Cardiac fibroblast (primary cell): ENCODE measurements at places on chromosomes 7 and 10.
A peak's percentile ranks its signal among the peaks of the same experiment; 100 is the strongest.

DNA sequence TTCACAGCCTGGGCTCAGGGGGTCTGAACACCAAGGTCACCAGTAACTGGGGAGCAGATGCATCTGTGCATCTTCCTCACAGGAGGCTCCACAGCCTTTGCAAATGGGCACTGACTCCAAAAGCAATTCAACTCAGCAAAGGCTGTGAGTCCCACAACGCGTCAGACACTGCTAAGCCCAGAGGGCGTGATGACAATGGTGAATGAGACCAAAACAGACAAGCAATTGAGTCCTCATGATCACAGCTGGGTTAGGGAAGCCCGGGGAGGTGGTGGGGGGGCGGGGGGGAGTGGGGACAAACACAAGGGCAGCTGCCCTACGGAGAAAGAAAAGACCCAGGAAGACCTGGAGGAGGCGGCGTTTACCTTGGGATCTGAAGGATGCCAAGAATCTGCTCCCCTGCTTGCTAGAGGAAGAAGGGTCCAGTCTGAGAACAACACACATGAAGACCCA is 61.6 kb upstream of the RNF32 start:
- DNase-seq, result no peak

GRCh38 chr7:158157460-158157859 is 430.2 kb downstream of the PTPRN2 start:
- no peak for DNase-seq

DNA sequence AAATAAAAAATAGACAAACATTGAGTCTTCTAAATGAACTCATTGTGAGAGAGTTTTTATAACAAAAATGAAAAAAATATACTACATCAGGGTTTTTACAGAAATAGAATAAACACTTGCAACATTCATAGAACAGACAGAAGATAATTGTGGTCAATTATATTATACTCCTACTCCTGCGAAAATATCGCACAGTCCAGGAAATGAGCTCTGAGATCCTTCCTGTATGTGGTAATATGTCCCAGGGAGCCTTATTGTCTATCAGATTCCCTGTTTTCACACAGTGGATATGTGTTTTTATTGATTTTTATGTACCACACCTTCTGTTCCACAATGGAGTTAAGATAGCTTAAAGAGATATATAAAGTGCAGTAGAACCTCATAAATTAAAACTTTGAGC is 27.5 kb upstream of the RELN start:
- DNase-seq, result no peak

DNA sequence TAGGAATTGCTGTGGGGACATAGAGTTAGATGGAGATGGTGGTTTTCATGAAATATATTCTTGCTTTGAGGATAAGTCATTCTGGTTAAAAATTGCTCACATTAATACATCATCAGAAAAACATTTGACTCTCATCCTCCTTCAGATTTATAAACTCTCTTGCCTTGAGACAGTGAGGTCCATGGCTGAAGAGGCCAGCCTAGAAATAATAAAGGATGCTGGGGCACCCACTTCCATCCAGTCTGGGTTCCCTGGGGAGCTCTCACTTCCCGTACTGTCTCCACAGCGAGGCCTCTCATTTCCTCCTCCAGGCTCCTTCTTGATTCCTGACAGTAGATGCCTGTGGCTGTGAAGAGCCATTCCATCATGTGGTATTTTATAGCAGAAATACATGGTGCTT is 73.3 kb upstream of the PRKG1 start:
- peak; percentile 42 for DNase-seq

DNA sequence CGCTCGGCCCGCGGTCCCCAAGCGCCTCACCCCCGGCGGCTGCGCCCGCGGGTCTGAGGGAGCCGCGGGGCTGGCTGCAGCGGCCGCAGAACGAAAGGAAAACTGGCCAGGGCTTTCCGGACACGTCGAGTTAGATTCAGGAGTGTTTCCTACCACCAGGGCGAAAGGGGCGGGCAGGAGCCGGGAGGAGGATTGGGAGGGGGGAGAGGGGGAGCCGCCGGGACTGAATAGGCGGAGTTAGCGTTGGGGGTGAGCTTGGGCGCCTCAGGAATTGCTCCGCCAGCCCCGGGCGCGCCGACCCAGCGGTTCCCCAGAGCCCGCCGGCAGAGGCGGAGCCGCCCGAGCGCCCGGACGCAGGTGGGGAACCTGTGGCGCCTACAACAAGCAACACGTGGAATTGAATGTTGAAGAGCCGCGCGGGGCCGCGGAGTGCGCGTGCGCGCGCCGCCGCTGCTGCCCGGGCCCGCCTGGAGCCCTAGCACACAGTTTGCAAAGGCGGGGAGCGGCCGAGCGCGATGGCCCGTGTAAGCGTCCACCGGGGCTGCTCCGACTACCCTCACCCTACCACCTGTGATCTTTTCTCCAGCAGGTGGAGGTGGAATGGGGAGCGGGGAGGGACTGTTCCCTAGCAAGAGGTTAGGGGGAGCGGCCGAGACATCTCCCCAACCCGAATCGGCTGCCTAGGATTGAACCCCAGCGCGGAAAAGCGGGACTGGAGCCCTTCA is at the start of gene CADPS2:
CADPS2 (minus strand) TSS at position 104 of the 725 bp plus-strand sequence. CDS start 123 bp downstream, outside the sequence.
- DNase-seq, result peak; percentile 91

GRCh38 chr10:126227762-126228134 is 160.5 kb downstream of the ADAM12 start:
- peak; percentile 52 for DNase-seq

DNA sequence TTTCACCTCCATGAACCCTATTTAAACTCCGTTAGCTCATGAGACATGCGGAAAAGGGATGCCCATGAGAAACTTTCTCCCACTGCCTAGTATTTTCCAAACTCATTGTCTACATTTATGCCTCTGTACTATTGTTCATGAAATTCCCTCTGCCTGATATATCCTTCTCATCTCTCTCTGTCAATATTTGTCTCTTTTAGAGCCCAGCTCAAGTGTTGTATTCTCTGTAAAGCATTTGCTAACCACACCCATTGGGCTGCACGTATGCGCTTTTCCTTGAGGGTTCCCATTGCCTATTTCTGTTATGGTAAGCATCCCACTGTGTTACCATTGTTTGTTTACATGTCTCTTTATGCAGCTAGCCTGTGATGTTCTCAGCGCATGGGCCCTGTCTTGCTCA is 211.4 kb downstream of the MDFIC start:
- DNase-seq, result no peak

DNA sequence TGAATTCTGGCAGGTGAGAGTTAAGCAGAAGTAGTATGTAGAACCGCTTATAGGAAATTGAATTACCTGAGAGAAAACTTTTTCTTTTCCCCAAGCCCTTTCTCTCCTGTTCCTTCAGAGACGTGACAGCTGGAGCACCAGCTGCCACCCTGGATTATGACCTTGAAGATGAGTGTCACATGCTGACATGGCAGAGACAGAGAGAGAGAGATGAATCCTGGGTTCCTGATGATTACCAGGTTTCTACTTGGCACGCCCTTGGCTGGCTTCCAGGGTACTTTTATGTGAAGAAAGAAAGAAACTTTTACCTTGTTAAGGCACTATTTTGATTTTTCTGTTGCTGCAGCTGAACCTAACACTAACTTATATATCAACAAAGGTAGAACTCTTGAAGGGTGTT is 99.9 kb downstream of the GPR26 start:
- DNase-seq, result no peak

GRCh38 chr10:20648263-20648874 is 248.7 kb downstream of the NEBL start:
- DNase-seq, result no peak
